Activated CD4-positive, CD25-positive, alpha-beta regulatory T cell treated with anti-CD3 and anti-CD28 coated beads, Interleukin-2, amount 50 U/mL, for 24 hours (primary cell): ENCODE measurements at places on chromosomes 11 and 22.
A peak's percentile ranks its signal among the peaks of the same experiment; 100 is the strongest.

- no peak for ATAC-seq
Observed at GRCh38 chr11:118625036-118625690, 17.7 kb downstream of the PHLDB1 start.

DNA sequence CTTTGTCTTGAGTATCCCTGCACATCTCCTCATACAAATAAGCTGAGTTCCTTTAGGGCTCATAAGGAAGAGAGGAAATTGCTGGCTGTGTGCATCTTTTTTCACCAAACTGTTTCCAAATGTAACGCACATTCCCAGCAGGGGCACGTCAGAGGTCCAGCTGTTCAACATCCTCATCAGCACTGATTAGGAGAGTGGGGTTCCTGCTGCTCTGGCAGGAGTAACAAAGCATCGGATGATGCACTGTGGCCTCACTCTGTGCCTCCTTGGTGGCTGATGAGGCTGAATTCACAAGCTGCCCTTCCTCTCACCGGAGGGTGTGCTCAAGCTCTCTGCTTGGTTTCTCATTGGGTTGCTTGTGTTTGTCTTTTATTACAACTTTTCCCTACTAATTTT lies 35.5 kb upstream of the SLC25A1 start:
- no peak for ATAC-seq

DNA sequence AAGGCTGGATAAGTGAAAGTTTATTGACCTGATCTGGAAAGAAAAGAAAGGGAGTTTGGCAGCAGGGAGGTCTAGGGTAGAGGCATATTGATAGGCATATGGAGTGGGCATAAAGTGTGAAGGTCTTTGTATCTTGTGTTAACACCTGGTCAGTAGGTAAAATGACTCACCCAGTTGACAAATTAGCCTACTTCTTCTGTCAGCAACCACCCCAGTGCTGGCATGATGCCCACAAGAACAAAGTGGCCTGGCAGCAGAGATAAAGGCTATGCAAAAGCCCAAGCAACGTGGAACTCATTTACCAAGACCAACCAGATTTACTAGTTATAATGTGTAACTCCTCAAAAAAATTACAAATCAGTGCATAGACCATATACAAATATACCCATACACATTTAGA lies 4.9 kb downstream of the OR10A3 start:
- ATAC-seq, result no peak

GRCh38 chr11:92591521-92591920 lies 366.9 kb downstream of the FAT3 start:
- ATAC-seq, result no peak

- no peak for ATAC-seq
Observed at GRCh38 chr11:67418476-67419281, 3.2 kb downstream of the CARNS1 start.

DNA sequence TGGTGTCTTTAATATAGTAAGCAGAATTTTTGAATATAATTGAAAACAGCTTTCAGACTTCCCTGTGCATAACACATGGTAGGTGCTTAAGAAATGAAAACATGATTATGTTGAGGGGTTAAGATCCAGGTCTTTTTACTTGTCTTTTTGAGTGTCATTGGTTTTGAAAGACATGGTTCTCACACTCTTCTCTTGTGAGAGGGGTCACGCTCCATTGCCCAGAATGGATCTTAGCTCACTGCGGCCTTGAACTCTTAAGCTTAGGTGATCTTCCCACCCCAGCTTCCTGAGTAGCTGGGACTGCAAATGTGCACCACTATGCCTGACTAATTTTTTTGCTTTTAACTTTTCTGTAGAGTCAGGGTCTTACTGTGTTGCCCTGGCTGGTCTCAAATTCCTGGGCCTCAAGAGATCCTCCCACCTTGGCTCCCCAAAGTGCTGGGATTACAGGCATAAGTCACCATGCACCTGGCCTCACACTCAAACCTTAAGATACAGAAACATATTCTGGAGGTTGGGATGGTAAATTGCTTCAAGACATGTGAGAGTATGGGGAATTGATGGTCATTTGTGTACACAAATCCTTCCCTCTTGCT lies 1.4 kb downstream of the SPCS2 start:
- ATAC-seq, result no peak

DNA sequence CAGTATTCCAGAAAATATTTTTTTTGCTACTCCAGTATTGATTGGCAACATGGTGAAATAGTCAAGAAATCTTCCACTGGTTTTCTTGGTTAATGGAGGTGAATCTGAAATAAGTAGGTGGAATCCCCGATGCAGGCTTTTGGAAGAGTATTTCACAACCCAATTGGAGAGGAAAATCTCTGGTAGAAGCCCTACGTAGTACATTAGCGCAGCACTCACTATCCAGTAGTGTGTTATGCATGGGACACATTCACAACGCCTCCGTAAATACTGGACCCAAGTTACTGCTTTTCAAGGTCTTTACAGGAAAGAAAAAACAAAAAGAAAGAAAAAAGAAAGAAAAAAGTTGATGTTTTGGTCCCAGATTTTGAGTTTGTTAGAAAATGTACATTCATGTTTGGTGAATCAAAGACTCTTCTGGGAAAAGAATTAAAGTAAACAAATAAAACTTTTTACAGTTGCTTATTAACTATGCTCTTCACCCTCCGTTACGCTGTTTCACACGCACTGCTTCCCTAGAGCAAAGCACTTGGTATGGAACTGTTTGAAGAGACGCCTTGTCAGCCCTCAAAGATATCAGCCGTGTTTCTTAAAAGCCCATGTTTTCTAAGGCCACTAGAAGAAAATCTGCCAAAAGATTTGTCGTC lies 170.4 kb upstream of the CTSC start:
- ATAC-seq, result no peak

DNA sequence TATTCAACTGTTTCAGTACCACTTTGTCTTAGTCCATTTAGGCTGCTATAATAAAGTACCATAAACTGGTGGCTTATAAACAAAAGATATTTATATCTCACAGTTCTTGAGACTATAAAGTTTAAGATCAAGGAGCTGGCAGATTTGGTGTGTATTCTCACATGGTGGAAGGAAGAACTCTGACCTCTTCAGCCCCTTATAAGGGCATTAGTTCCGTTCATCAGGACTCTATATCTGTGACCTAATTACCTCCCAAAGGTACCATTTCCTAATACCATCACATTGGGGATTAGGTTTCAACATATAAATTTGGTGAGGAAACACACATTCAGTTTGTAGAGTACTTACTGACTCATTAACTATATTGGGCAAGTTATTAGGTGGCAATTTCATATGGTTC lies 10.7 kb upstream of the ARL14EP start:
- no peak for ATAC-seq

DNA sequence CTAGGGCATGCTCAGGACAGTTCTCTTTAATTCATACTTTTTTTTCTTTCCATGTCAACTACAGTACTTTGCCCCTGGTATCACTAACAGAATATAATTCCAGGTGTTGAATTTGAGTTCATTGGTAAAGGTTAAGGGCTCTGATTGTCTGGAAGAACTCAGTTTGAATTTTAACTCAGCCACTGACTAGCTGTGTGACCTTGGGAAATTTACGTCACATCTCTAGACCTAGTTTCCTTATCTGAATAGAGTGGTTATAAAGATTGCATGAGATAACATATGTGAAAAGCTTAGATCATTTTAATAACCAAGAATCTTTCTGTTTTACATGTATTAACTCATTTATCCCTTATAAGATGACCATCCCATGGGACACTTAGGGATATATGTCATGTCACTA lies 15.8 kb upstream of the ZC3H12C start:
- ATAC-seq, result peak; percentile 34

DNA sequence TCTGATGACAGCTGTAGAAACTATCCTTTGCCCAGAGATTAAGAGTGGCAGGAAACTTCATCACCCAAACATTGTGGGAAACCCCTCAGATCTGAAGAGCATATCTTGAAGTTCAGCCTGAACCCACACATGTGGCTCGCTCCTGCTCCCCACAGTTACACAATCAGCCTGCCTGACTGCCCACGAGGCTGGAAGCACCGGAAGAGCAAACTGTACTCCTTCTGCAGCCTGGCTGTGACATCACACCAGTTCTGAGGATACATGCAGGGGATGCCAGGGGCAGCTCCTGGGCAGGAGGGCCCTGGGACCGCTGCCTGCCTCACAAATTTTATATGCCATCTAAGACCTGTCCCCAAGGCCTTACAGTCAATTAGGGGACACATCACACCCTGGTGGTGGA lies 444.4 kb downstream of the BUD13 start:
- ATAC-seq, result no peak

GRCh38 chr22:42490243-42490832 lies 29.3 kb downstream of the RRP7A start:
- ATAC-seq, result no peak

DNA sequence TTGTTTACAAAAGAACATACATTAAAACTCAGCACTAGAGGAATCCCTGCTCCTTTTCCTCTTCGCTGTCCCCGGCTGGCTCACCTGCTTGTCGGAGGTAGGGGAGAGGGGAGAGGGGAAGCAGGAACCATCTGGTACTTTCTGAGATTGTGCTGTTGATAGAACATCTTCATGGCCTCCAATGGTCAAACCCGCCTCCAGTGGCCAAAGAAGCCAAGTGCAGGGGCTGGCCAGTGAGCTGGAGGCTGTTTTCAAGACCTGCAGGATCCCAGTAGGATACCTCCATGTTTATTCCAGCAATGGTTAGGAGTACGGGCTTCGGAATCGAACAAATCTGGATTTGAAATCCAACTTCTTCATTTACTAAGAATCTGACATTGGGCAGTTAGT lies 92.6 kb downstream of the PKNOX2 start:
- no peak for ATAC-seq

- no peak for ATAC-seq
Observed at GRCh38 chr11:83410605-83411565, 124.7 kb upstream of the CCDC90B start.

DNA sequence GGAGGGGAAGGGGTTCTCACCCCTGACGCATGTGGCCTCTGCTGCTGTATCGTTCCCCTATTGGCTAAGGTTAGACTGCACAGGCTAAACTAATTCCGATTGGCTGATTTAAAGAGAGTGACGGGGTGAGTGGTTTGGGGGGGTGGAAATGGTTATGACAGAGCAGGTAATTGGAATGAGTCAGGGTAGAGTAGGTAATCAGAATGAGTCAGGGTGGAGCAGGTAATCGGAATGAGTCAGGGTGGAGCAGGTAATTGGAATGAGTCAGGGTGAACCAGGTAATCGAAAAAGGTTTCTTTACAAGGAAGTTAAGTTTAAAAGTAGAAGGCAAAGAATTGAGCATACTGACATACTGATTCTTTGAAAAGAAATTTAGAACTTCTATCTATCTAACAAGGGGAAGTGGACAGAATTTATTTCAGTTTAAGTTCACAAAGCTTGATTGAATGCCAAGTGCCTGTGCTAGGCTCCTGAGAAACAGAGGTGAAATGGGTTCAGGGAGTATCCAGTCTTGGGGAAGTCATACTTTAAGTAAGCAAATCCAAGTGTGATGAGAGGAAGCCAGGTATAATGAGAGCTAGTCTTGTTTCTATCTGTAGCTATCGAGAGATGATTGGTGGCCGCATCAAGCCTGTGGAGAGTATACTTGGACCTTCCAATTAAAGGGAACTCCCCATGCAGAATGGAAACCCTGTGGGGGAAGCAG lies 58.0 kb downstream of the C11orf91 start:
- ATAC-seq, result no peak

- no peak for ATAC-seq
Observed at GRCh38 chr22:33321466-33321865, 263.3 kb upstream of the SYN3 start.

GRCh38 chr11:71453037-71453917 lies at the start of gene NADSYN1:
Gene NADSYN1, plus strand, starts transcription at chr11:71453203. Its CDS starts 94 bp downstream, at chr11:71453297.
- ATAC-seq, result peak; percentile 68

DNA sequence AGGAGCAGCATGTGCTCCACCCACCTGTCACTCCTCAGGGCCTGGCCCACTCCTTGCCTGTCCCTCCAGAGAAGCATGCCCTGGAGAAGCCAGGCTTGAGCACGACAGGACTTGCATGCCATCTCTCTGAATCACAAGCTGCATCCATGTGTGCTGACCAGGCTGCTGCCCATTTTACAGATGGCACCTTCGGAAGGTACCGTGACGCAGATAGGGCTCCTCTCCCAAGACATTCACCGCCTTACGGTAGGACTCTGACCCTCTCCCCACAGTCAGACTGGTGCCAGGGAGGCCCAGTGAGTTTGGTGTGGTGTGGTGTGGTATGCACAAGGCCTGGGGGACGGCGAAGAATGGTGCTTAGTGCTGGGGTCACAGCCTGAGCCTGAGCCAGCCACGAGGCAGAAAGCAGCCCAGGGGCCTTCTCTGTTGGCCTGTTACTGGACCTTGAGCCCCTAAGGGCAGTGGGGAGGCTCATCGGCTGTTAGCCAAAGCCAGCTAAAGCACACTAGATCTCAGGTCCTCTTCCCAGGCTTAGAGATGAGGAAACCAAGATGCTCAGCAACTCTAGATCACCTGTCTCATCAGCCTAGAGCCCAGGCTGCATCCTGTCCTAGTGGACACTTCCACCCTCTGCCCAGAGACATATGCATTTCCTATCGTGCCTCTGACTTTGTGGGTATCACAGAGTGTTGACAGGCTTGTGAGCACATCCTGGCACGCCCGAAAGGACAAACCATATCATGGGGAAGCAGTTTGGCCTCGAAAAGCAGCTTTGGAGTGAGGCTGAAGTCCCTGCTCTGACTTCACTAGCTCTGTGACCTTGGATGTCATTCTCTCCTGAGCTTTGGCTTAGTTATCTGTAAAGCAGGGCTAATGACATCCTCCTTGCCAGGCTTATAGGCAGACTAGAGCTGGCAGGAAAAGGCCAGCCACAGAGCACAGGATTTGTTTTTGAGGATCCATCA lies 17.8 kb downstream of the CYB5R2 start:
- no peak for ATAC-seq

- ATAC-seq, result no peak
Observed at GRCh38 chr11:35218956-35219355, 80.0 kb downstream of the CD44 start.

DNA sequence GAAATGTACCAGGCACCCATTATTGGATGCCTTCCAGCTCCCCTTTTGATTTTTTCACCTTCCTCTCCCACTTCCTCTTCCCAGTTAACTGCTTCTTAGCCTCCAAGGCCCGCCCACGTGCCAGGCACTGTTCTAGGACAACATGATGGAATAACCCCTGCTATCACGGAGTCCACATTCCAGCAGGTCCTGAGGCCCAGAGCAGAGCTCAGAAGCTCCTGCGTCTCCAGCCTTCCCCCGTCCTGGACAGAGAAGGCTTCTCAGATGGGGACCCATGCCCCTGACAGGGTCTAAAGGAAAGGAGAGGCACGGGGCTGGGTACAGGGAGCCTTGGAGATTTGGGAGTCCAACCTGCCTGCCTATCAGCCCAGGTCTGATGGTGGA lies 29.1 kb downstream of the TRIM29 start:
- no peak for ATAC-seq

- no peak for ATAC-seq
Observed at GRCh38 chr11:121574801-121575200, 122.0 kb upstream of the SORL1-AS1 start.

DNA sequence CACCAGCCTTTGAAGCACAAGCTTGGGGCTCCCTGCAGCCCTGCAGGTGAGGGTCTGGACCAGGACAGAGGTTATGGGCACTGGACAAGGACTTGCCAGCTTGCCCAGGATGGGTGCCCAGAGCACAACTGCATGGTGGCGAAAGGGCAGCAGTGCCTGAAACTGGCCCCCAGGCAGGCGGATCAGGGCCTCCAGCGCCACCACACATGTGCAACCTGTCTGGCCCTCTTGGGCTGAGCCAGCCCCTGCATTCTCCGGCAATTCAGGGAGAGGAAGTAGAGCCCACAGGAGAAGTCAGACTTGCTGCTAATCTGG lies 18.8 kb downstream of the MB start:
- ATAC-seq, result no peak
